ENCODE measurements at places on chromosomes 2 and 18.

DNA sequence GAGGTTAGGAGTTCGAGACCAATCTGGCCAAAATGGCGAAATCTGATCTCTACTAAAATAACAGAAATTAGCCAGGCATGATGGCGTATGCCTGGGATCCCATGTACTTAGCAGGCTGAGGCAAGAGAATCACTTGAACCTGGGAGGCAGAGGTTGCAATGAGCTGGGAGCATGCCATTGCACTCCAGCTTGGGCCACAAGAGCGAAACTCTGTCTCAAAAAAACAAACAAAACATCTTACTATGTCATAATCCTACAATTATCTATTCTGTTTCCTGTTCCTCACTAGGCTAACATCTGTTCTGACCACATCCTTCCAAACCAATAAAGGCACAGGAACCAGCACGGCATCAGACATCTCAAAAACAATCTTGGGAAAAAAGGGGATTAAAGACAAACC is 361.8 kb upstream of the UBE2E3 start:
- DNase-seq: no peak

- no peak for DNase-seq
Observed at GRCh38 chr18:63881851-63882250, 5.7 kb upstream of the SERPINB2 start.

DNA sequence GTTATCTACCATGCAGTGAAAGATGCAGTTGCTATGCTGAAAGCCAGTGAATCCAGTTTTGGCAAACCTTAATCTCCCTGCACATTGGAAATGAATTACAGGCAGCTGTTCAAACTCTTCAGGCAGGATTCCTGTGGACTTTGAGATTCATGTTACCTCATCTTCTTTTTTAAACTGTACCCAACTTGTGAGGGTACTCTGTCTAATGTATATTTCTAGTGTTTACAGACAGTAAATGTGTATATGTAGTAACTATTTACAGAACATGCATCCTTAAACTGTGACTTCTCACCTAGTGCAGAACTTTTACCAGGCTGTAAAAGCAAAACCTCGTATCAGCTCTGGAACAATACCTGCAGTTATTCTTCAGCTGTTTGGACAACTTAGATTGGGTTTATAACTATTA is 50.9 kb downstream of the KDM3A start:
- DNase-seq: no peak

DNA sequence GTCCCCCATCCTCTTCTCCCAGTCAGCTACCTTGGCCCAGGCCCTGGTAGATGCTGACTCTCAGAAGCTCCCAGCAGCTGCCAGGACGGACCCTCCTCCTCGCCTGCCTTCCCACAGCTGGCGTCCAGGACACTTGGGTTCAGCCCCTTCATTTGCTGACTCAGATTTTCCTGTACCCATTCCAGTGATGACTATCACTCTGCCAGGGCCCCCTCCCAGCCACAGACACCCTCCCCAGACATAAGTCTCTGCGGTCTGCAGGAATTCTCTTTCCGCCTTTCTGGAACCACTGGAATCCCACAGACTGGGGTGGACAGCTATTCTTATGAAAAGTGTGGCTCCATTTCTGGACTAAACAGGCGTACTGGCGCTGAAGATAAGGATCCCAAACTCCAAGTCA is 260.3 kb upstream of the EPAS1 start:
- no peak for DNase-seq

DNA sequence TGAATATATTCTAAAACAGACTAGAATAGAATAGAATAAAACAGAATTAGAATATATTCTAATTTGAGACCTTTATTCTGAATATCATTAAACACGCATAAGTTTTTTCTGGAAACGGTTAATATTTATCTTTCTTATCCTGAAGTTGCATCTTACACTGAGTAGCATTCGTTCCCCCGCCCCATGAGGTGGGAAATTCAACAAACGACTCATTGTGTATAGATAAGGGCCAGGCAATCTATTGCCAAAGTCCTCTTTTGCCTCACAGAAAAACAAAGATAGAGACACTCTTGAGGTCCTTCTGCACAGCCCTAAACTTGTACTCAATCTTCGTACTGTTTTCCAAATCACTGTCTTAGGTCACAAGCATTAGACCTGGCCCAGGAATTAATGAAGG is 98.1 kb downstream of the COL6A3 start:
- no peak for DNase-seq

DNA sequence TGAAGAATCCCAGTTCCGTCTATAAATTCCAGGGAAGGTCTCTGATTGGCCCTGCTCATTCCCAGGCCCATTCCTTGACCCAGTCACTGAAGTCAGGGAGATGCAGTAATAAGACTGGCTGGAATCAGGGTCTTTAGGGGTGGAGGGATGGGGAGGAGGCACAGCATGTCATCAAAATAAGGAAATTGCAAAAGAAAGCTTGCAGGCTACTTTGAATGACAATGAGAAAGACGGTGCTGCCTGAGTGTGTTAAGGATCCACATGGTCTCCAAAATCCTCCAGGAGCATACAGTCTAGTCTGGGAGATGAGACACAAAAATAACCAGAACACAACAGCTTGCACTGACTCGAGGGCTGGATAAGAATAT is 2.0 kb upstream of the DES start:
- DNase-seq: no peak
